ENCODE measurements at places on chromosomes 3 and 15.
A peak's percentile ranks its signal among the peaks of the same experiment; 100 is the strongest.

DNA sequence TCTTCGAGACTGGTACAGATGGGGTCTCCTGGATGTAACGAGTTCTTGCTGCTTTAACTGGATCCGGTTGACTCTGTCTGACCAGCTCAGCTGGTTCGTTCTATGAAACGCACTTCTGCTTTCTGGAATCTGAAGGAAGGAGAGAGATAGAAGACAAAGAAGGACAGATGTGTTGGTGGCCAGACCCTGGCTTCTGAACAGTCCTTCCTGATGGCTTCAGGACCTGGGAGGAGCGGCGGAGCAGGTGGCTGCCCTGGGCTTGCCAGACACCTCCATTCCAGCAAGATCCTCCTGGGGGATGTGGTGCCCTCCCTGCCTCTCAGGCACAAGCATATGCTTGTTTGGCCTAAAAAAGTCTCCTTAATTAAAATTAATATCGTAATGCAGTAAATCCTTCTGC lies 99.9 kb downstream of the APBA2 start:
- DNase-seq, result no peak

DNA sequence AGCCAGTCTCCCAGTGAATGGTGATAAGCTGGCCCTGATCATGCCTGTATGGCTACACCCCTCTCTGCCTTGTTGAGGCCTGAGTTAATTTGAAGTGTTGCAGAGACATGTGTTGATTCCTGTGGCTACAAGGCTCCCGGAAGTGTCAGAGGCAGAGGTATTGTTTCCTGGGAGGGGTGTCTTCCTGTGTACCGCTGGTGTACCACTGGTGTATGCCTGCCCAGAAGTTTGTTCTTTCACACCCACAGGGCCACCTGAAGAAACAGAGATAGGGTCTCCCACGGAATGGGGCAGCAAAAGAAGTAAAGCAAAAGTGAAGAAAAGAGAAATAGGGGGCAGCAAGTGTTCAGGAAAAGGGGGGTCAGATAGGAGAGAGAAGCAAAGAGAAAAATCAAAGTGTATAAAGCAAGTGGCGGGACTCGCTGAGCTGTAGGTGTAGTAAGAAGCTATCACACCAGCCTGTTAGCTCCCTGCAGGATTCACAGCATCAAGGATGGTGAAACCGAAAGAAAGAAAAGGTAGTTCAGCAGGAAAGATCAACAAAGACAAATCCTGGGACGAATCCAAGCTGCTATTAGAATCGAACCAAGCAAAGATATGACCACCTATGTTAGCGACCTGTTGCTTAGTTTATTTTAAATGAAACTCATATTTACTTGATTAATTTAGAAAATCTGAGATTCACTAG lies 36.6 kb upstream of the CD47 start:
- no peak for DNase-seq

- no peak for DNase-seq
Observed at GRCh38 chr3:171277456-171278298, 182.5 kb downstream of the TNIK start.

- peak; percentile 7 for DNase-seq
Observed at GRCh38 chr3:156230278-156230900, 110.0 kb downstream of the KCNAB1 start.

GRCh38 chr3:56459104-56459496 lies 9.2 kb downstream of the ERC2 start:
- DNase-seq, result no peak

DNA sequence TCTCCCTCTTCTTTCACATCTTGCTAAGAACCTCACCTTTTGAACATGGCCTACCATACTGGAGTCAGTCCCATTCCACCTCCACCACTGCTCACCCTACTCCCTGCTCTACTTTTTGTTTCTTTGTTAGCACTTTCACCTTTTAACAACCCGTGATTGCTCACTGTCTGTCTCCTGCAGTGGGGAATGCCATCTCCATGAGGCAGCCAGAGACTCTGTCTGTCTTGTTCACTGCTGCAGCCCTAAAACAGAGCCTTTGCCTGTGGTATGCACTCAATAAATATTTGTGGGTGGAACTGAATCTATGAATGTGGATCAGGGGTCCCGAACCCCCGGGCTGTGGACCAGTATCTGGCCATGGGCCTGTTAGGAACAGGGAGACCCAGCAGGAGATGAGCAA lies 16.5 kb upstream of the TLE3 start:
- no peak for DNase-seq

DNA sequence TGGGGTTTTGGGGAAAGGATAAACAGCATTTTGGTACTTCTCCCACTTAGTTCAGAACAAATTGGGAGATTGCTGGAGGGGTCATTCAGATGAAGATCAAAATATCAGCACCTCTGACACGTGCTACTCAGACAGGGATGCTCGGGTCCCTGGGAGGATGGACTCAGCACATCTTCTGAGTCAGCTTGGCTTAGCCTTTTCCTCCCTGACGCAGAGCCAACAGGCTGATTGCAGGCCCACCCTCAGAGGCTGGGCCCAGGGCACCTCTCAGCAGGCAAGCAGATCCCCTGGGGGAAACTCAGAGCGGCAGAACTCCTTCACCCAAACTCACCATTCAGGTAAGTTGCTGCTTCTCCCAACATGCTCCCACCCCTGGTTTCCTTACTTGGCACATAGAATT lies 304.9 kb downstream of the TLE3 start:
- DNase-seq, result no peak

- DNase-seq, result peak; percentile 98
Observed at GRCh38 chr3:40044487-40044886, 235.1 kb downstream of the MYRIP start.

DNA sequence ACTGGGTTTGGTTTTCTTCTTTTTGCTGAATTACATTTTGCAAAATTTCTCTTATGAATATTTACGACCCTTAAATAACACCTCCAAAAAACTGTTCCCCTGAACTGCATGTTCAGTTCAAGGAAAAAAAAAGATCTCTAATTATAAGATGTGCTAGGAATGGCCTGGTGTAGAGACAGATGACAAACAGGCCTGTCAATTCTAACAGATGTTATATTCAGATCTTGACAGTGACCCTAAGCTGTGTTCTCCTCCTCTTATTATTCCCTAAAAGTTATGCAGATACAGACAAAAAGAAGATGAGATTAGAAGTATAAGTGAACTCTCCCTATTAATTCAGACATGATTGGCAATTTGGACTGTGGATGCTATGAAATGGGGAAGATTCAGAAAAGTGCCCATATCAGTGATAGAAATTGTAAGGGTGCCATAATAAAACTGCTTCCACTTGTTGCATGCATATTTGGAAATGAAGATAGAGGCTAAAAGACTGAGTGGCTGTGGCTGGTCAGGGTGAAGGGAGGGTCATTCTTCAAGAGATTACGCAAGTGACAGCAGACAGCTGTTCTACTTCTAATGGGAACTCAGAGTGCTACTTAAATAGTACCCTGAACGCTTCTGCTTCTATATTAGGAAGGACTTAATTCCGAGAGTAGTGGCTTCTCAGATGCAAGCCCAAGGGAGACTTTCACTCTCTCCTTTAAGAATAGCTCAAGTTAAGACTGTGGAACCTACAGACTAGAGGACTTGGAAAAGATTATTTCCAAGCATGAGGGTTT lies 75.5 kb downstream of the ADAMTS9 start:
- no peak for DNase-seq

DNA sequence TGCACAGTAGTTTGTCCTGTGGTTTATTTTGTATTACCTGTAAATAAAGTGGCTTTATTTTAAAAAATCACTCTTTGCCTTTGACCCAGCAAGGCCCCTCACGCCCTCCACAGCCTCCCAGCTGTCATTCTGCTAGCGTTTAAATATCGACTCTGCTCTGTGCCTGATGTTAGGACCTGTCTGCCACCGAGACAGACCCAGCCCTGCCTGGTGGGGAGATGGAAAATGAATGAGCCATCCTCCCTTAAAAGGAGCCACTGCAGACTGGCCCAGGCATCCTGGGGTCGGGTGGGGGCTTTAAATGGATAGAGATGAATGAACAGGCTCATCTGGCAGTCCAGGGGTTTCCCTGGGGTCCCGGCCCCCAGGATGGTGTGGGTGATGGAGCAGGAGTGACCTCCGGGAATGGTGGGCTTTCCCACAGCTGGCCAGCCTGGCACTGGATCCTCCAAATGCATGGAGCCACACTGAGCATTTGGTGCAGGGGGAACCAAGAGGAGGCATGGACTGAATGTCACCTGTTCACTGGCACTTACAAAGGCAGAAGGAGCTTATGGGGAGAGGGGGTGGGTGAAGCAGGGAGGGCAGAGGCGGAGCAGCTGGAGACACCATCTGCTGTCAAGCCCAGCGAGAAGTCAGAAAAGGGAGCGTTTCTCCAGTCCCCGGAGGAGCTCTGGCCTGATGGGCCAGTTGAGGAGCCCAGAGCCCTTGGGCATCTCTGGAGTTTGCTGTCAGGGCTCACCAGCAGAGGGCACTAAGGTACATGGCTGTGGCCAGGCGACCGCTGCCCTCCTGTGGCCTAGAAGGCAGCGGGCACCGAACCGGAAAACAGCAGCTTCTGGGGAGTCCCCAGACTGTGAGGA lies 11.9 kb downstream of the GRM2 start:
- DNase-seq, result peak; percentile 65

- no peak for DNase-seq
Observed at GRCh38 chr3:128996200-128996599, 2.3 kb upstream of the CFAP92 start.

DNA sequence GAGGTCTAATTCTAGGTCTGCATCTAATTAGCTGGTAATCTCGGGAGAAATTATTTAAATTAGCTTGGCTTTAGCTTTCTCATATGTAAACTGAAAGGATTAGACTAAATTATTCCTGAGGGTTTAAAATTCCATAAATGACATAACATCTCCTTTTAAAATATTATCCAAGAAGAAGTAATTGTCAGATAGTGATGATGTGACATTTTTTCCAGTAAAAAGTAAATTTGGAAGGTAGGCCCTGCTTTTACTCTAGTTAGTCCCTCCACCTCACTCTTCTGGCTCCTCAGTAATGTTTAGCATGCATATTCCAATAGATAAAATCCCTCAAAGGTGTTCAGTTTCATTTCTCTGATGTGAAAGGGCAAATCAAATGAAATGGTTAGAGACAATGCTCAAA lies 215.7 kb downstream of the FHIT start:
- no peak for DNase-seq

DNA sequence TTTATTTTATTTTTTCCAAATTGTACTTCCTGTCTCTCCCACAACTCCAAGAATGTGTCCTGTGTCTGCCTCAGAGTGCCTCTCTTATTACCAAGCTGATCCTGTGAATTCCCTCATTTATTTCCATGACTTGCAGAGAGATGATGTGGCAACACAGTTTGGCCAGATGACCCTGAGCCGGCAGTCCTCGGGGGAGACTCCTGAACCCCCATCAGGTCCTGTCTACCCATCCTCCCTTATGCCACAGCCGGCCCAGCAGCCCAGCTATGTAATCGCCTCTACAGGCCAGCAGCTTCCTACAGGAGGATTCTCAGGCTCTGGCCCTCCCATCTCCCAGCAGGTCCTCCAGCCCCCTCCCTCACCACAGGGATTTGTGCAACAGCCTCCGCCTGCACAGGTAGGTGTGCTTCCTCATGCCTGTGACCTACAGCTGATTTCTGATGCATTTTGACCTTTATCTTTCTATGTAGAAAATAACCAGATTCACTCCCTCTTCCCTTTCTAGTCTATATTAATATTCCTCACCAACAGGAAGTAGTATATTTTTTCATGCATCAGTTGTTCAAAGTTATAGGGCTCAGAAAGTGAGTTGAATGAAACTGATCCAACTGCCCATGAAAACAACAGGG lies 100.0 kb downstream of the ARPP21 start:
- DNase-seq, result no peak

- DNase-seq, result no peak
Observed at GRCh38 chr15:47887241-47887800, 170.0 kb downstream of the SEMA6D start.

- DNase-seq, result no peak
Observed at GRCh38 chr3:13207578-13207922, 134.3 kb upstream of the IQSEC1 start.

- DNase-seq, result no peak
Observed at GRCh38 chr15:80343554-80343992, 60.6 kb upstream of the ARNT2 start.

- DNase-seq, result peak; percentile 23
Observed at GRCh38 chr3:153245661-153246060, 83.6 kb downstream of the RAP2B start.

- DNase-seq, result no peak
Observed at GRCh38 chr3:132220986-132221385, 96.2 kb upstream of the ACP3 start.

DNA sequence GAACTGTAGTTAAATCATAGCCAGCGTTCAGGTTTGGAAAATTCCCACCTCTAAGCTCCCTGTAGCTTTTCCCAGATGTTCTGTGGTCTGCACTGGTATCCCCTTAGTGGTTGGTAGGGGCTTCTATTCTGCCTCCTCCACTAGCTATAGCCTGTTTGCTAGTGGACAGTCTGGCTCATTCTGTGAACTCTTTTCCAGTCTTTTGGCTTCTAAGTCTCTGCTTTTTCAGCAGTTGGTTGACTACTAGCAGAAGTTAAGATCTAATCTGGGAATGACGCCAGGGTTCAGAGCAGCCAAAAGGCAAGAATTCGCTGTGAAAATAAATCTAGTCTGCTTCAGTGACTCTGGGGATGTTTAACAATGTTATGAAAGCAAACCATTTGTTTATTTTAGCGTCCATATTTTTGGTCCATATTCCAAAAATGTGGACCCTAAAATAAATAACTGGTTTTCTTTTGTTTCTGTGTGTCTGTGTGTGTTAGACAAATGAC lies 73.7 kb upstream of the WDR72 start:
- no peak for DNase-seq

DNA sequence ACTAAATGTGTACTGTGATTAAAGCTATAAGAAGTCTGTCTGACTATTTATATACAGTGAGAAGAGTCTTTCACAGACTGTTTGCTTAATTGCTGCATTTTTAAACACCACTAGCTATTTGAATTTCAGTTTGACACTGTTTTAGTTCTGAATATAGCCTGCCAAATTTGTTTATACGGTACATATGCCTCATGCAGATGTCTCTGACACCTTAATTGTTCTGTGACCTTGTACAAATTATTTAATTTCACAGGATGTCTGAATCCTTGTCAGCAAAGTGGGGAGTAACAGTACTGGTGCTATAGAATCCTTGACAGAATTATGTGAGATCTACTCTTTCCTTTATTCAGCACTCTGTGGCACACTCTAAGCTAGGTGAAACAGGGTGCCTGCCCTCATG lies 125.5 kb downstream of the MBNL1 start:
- no peak for DNase-seq

GRCh38 chr3:4514321-4514720 lies 21.2 kb downstream of the ITPR1 start:
- no peak for DNase-seq

DNA sequence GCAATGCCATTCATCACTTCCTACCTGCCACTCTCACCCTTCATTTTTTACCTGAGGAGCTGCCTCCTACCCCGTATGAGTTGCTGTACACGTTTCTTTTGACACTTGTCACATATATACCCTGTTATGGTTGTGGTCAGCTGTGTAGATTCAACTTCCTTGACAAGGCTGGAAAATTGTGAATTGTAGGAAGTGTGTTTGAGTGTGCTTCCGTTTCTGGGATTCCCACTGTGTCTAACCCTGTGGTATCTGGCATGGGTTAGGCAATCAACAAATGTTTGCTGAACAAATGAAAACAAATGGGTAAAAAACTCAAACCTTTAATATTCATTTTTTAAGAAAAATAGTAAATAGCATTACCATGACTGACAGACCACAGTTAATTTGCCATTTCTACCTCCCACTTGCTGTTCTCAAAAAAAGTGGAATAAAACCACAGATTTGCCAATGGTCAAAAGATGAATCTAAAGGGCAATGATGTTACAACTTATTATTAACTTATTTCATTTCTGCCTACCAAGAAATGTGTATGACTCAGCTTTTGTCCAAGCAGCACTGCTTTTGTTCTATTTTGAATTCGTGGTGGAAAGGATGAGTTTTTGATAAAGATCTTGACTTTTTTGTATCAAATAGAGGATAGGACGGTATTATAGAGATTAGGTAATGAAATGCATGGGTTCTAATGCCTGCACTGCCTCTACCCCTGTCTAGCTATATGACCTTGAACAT lies 404.6 kb downstream of the LPP start:
- DNase-seq, result peak; percentile 34

All from EL (cell line).